ENCODE measurements at places on chromosomes 12 and 14. TPM values are rescaled to one million over a fixed set of nuclear protein-coding genes. Genes with fewer than 3 reads are reported as not detected.

CLEC4D gene
- not detected for total RNA-seq

MANSC4 gene
- total RNA-seq, result not detected

KCNA5 gene
- not detected for total RNA-seq

FOXA1 gene
- total RNA-seq, result not detected

HCAR1 gene
- 0.99 TPM for total RNA-seq

All from activated naive CD4-positive, alpha-beta T cell treated with anti-CD3 and anti-CD28 coated beads for 36 hours (primary cell).